ENCODE measurements at places on chromosomes 12 and 14. TPM values are rescaled to one million over a fixed set of nuclear protein-coding genes. Genes with fewer than 3 reads are reported as not detected.

DNA sequence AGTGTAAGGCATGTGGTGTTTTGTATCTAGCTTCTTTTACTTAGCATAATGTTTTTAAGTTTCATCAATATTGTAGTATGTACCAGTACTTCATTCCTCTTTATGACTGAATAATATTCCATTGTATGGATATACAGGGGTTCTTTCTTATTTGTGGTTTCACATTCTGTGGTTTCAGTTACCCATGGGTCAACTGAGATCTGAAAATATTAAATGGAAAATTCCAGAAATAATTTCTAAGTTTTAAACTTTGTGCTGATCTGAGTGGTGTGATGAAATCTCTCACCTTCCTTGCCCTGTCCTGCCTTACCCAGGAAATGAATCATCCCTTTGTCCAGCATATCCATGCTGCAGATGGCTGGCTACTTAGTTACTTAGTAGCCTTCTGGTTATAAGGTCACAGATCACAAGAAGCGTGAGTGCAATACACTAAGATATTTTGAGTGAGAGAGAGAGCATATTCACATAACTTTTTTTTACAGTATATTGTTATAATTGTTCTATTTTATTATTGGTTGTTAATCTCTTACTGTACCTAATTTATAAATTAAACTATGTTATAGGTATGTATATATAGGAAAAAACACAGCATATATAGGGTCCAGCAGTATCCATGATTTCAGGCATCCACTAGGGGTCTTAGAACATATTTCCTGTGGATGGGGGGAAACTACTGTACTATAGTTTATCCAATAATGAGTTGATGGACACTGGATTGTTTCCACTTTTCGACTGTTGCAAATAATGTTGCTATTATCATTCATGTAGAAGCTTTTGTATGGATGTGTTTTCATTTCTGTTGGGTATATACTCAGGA lies 59.6 kb upstream of the LRTM2 start:
- peak; percentile 83 for ATAC-seq

- ATAC-seq: peak; percentile 91
Measured at GRCh38 chr14:64549791-64550620, at the start of gene PPP1R36. TSS of gene PPP1R36 (plus strand) at chr14:64549961. CDS start at chr14:64549998, 37 bp downstream.

GRCh38 chr14:76262641-76263040 lies 110.9 kb downstream of the GPATCH2L start:
- ATAC-seq: no peak

DNA sequence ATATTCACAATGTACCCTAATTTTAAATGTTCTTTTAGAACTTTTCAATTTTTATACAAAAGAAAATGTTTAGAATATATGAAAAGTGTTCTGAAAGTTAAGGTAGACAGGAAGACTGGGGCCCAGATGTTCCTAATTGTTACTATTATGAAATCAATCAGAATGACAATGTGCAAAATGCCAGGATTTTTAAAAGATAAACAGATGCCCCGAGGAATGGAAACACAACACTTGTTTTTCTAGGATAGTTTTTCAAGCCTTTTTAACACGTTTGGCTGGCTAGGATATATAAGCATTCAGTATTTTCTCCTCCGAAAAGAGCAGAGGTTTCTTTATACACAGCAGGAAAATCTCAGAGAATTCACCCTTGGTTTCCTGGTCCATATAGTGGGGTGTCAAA lies 106.8 kb downstream of the ESR2 start:
- ATAC-seq: no peak

- peak; percentile 72 for ATAC-seq
Measured at GRCh38 chr14:103628221-103628683, 759 bp upstream of the KLC1 start.

GRCh38 chr14:71491931-71492330 lies 440.3 kb upstream of the RGS6 start:
- ATAC-seq: no peak

DNA sequence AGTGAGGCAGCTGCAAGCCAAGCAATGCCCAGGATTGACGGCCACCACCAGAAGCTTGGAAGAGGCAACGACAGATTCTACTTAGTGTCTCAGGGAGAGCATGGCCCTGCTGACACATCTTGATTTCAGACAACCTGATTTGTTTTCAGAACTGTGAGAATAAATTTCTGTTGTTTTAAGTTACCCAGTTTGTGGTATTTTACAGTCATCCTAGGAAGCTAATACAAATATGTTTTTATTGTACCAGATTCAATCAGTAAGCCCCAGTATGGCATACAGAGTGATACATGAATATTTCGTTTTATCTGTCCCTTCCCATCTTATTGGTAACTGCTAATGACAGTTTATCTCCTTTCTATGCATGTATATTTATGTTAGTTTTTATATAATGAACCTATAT lies 62.3 kb downstream of the SAMD4A start:
- ATAC-seq: no peak

- ATAC-seq: no peak
Measured at GRCh38 chr14:77375164-77375950, 1.5 kb downstream of the TMED8 start.

DNA sequence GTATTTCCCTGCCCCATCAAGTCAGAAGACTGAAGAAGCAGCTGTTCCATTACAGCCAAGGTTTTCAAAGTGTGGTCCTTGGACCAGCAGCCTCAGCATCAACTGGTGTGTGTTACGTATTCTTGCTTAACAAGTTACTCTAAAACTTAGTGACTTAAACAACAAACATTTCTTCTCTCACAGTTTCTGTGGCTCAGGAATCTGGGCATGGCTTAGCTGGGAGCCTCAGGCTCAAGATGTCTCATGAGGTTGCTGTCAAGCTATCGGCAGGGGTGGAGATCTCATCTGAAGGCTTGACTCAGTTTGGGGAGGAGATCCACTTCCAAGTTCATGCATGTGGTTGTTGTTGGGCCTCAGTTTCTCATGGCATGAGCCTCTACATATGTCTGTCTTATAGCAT lies 174.5 kb downstream of the KTN1 start:
- ATAC-seq: peak; percentile 65

GRCh38 chr12:15664491-15664890 lies 124.7 kb downstream of the EPS8 start:
- ATAC-seq: no peak

The RDH16 gene
- 2.4 TPM for total RNA-seq

The EIF2B1 gene
- total RNA-seq: 42.7 TPM

The RHOJ gene
- total RNA-seq: 2.0 TPM

The PAH gene
- not detected for total RNA-seq

The PCED1B gene
- total RNA-seq: 1.7 TPM

The PROX2 gene
- total RNA-seq: not detected

All from esophagus mucosa (tissue), 1 donor.